ENCODE measurements at places on chromosomes 3 and 15.

GRCh38 chr3:125552401-125552800, 32.4 kb upstream of the SNX4 start:
- DNase-seq, result no peak

DNA sequence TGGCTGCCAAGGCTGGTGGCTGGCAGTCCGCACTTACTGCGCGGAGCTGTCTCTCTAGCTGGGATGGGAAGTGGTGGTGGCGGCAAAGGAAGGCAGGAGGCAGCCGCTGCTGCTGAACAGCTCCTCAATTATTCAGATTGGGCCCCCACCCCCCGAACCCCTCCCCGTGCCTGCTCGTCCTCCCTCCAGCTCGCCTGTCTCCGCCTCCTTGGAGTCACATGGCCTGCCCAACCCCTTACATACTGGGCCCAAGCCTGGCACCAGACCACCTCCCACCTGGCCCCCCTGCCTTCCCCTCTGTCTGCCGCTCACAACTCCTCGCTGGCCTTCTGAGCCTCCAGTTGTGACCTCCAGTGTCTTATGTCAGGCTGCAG, at the start of gene SLC7A14:
SLC7A14 (minus strand) TSS at position 139 of the 374 bp plus-strand sequence. CDS start 59,139 bp downstream, outside the sequence.
- no peak for DNase-seq

DNA sequence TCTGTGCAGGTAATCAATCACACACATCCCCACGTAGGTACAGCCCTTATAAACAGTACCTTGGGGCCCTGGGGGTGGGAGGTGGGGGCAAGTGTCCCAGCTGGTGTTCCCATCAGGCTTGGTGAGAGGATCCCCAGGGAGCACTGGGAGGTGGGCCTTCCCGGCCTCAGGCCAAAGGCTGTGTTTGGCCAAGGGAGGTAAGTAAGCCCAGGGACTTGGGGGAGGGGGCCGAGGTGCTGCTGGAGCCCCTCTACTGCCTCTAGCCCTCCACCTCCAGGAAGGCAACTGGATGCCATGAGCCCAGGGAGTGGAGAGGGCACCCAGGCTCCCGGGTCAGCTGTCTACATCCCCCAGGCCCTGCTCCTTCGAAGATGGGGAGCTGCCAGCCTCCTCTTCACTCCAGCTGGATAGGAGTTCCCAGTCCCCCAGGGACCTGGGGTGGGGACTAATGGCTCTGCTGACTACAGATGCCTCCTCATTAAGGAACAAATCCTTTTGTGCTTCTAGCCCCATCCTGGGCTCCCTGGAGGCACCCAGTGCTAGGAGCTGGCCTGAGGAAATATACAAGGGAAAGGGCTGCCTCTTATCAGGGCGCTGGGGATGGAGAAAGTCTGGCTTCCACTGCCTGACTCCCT, 33.1 kb downstream of the RNU5B-1 start:
- DNase-seq, result no peak

DNA sequence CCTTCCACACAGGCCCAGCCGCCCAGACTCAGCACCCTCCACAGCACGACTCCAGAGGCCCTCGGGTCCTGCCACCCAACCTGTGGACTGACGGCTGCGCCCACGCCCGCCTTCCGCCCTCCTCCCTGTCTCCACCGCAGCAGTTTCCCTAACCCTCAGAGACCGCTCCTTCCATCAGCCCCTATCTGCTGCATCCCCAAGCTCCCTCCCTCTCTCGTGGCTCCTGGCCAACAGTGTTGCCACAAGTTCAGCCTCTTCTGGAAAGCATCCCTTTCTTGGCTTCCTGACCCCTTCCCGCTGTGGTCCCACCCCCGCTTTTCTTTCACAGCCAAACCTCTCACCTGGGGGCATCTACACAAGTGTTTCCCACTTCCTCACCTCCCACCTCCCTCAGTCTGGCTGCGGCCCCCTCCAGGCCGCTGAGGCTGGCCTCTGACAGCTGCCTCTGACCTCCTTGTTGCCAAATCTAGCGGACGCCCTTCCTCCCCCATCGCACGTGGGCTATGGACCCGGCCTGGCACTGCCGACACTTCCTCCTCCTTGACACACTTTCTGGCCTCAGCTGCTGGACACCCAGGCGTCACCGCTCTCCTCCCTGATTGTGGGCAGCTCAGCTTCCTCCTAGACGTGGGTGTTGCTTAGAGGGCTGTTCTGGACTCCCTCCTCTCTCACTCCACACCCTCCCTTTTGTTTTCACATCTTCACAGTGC, 168.8 kb upstream of the TLE3 start:
- no peak for DNase-seq

GRCh38 chr15:55846116-55846707, 103.3 kb upstream of the PRTG start:
- DNase-seq, result no peak

- no peak for DNase-seq
Observed at GRCh38 chr3:150410311-150411105, 2.4 kb downstream of the TSC22D2 start.

- DNase-seq, result no peak
Observed at GRCh38 chr3:89802881-89803280, 695.5 kb downstream of the EPHA3 start.

DNA sequence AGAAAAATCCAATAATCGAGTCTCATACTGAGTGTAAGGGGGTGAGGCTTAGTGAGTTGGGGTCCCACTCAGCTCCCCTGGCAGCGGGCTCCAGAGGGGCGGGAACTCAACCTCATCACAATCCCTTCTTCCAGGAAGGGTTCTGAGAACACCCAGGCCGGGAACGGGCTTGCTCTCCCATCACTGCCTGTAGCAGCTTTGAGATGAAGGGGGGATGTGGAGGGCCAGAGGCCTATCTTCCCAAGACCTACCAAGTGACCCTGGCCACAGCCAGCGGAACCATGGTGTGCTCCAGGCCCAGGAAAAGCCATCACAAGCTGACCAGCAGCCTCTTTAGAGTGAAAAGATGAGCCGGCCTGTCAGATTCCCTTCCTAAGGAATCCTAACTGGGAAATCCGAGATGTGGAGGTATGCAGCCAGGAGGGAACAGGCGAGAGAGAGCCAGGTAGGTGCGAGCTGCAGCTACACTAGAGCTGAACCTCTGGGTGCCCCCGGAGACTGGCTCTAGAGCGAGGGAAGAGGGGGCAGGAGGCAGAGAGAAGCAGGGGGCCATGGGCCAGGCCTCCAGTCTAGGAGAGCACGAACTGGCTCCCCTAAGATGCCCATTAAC, 18.5 kb downstream of the GRAMD2A start:
- no peak for DNase-seq

- DNase-seq, result no peak
Observed at GRCh38 chr15:100726070-100726420, 123.7 kb downstream of the ASB7 start.

- DNase-seq, result no peak
Observed at GRCh38 chr3:155192957-155193746, 100.3 kb downstream of the STRIT1 start.

GRCh38 chr3:52270252-52270754, 8.1 kb downstream of the WDR82 start:
- no peak for DNase-seq

- DNase-seq, result no peak
Observed at GRCh38 chr3:161893972-161894371, 397.4 kb downstream of the OTOL1 start.

GRCh38 chr3:65979731-65980130, 59.0 kb downstream of the MAGI1 start:
- DNase-seq, result no peak

DNA sequence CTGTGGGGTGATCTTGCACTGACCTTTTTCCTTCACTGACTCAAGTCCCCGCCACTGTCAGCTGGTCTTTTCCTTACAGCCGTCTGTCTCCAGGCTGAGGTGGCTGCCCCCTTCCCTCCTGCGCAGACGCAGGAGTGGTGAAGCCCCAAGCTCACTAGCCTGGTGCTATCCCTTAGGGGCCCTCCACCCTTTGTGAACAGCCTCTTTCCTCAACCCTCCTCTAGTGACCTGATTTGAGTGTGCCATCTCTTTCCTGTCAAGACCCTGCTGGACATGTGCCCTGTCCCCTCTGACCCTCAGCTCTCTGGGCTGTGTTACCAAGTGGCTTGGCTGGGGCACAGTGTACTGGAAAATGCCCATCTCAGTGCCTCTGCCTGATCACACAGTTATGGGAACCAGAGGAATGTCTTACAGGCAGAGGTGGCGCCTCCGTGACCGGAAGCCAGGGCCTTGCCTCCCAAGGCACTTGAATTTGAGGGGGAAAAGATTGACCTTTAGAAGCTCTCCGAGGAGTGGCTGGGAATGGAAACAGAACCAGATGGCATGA, 8.7 kb downstream of the KBTBD13 start:
- DNase-seq, result no peak

DNA sequence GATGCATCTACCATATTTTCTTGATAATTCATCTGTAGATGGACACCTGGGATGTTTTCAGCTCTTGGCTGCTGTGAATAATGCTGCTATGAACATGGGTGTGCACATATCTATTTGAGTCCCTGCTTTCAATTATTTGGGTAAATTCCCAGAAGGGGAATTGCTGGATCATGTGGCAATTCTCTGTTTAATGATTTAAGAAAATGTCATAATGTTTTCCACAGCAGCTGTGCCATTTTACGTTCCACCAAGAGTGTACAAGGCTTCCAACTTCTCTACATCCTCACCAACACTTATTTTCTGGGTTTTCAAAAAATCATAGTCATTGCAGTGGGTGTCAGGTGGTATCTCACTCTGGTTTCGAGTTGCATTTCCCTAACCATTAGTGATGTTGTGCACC, 64.4 kb downstream of the NSMCE3 start:
- DNase-seq, result no peak

DNA sequence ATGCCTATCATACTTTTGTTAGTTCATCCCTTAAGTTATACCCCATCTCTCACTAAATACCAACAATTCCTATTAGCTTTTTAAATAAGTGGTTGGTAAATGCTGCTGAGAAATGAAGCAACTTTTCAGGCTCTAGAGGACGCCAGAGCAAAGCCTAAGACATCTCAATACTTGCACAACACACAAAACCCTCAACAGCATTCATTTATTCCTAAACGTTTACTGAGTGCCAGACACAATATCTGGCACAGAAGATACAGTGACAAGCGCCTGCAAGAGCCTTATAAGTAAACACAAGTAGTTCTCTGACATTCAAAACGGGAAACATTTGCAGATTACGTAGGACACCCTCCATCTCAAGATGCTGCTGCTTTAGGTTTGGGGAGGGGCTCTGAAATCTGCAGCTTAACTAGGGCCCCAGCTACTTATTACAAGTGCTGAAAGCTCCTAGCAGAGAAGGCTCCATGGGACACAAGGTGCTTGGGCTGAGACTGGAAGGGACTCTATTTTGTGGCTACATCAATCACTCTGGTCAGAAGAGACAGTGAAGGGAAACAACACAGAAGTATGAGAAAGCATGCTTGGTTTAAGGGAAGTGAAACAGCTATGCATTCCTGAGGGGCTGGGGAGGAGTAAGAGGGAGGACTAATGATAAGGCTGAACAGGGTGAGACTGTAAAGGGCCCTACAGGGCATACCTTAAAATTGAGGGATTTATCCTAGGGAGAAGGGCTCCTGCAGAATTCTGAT, 311.3 kb downstream of the PLCL2 start:
- no peak for DNase-seq

- no peak for DNase-seq
Observed at GRCh38 chr3:53238051-53238850, 17.6 kb downstream of the TKT start.

DNA sequence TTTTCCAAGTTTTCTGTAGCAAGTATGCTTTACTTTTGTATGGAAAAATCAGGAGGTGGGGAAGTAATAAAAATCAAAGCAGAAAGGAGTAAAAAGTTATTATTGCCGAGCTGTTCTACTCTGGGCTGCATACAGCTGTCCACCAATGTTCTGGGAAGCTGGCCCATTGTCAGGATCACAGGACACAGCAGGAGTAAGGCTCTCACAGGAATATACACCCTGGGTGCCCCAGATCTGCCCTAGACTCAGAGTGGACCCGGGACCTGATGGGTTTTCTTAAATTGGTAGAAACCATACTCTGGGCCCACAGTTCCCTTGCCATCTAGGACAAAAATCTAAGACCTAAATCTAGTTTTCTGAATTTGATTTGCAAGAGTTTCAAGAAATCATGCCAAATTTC, 60.4 kb downstream of the TNIK start:
- no peak for DNase-seq

DNA sequence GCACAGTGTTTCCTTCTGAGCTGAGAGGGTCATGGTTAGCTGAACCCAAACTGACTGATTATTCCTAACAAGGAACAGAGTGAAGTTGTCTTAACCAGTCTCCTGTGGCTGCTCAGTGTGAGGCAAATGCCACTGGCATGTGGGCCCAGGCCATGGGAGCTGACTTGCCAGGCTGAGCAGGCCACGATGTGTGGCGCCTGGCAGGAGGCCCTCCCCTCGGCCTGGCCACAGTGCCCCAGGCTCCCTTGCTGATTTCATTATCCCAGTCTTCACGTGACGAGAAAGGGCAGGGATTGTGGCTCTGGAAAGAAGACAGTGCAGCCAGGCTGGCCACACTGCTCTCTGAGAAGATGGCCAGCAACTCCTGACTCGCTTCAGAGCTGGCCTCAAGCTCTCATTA, 58.8 kb downstream of the SLCO2A1 start:
- DNase-seq, result no peak

DNA sequence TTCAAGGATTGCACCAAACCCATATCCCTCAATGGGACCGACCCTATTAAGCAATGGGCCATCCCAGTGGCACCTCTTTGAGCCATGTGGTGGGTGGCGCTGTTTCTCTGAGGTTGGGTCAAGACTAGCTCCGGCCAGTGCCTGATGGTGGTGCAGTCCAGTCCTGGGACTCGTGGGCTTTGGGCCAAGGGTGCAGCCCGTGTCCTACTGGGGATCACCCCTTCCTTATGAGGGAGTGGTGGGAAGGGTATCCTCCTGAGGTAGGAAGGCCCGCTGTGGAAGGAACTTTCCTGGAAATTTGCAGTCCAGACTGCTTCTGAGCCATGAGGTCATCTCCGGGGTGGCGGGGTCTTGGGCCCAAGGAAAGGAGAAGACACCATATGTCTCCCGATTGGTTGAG, 231.6 kb downstream of the SNRPN start:
- no peak for DNase-seq

- no peak for DNase-seq
Observed at GRCh38 chr3:101722394-101723173, 1.8 kb upstream of the CEP97 start.

GRCh38 chr15:74842581-74843444, at the start of gene ULK3:
TSS of gene ULK3 (minus strand) at chr15:74843156. CDS start at chr15:74843105, 51 bp downstream.
- DNase-seq, result peak; percentile 54

GRCh38 chr15:60535743-60536142, 56.8 kb upstream of the ICE2 start:
- DNase-seq, result no peak

GRCh38 chr15:46297766-46298165, 662.9 kb downstream of the SQOR start:
- no peak for DNase-seq
